ENCODE measurements at places on chromosomes 16 and 17.
A peak's percentile ranks its signal among the peaks of the same experiment; 100 is the strongest.

- DNase-seq, result no peak
These were observed 123.4 kb downstream of the CLEC16A start for GRCh38 chr16:11067697-11068141.

GRCh38 chr16:86634292-86634691 lies 55.9 kb downstream of the FOXL1 start:
- no peak for DNase-seq

- no peak for DNase-seq
These were observed 849 bp downstream of the CAPN15 start for GRCh38 chr16:528111-529011.

DNA sequence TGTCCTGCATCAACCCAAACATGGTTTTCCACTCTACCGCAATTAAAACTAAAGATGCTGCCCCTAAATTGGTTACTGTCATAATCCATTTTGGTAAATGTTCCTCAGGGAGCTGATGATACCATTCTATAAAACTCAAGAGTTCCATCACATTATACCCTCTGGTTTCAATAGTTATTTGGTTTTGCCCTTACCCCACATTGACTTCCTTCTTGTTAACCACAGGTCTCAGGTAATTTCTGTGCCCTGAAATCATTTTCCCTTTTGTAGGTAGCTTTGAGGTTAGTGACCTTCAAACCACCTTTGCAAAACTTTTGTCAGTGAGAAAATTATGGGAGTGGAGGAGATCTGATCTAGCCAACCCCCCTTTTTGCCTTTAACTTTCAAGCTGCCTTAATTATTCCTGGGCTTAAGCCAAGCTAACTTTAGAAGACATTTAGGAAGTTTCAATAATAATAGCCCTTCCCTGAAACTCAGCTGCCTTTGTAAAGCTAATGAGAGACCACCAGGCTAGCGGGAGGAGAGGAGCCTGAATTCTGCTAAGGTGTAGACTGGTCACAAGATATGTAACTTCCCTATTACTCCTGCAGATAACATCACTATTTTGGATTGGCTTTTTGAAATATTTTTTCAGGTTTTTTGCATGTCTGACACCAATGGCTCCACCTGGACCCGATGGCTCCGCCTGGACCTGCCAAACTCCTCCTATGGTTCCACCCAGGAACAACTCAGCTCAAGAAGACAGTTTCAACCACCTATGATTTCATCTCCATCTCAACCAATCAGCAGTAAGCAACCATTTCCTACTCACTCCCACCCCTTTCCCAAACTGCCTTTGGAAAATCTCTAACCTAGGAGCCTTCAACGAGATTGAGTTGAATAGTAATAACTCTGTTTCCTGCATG lies 224.9 kb downstream of the HS3ST3B1 start:
- DNase-seq, result no peak

- no peak for DNase-seq
These were observed 4.5 kb upstream of the NAT9 start for GRCh38 chr17:74780443-74781238.

DNA sequence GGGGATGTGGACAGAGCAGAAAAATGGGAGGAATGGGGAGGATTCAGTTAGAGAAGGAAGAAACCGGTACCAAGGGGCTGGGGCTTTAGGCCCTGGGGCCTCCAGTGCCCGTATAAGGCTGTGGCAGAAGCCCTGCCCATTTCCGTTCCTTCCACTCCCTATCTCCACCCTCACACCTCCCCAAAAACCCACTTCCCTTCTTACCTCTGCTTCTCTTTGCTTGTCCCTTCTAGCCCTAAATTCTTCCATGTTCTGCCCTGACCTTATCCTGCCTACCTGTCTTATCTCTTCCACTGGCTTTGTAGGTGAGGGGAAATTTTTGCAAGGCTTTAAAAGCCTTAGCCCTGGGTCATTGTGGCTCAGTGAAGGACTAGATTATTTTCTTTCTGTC lies 4.1 kb downstream of the RNF167 start:
- no peak for DNase-seq

DNA sequence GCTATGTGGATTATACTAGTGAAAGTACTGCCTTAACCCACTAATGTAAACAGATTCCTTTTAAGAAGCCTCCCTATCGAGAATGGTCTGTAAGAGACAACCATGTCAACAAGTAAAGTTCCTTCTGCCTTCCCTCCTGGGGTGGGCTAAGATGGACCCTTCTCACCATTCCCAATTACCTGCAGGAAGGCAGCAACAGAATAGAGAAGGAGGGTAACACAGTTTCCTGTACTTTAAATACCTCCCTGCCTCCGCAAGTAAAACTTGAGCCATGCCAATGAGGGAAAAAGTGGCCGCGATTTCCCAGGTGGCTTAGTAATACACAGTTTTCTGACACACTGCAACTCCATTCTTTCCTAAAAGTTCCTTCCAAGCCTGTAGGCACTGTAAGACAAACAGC lies 45.2 kb downstream of the TOX3 start:
- no peak for DNase-seq

DNA sequence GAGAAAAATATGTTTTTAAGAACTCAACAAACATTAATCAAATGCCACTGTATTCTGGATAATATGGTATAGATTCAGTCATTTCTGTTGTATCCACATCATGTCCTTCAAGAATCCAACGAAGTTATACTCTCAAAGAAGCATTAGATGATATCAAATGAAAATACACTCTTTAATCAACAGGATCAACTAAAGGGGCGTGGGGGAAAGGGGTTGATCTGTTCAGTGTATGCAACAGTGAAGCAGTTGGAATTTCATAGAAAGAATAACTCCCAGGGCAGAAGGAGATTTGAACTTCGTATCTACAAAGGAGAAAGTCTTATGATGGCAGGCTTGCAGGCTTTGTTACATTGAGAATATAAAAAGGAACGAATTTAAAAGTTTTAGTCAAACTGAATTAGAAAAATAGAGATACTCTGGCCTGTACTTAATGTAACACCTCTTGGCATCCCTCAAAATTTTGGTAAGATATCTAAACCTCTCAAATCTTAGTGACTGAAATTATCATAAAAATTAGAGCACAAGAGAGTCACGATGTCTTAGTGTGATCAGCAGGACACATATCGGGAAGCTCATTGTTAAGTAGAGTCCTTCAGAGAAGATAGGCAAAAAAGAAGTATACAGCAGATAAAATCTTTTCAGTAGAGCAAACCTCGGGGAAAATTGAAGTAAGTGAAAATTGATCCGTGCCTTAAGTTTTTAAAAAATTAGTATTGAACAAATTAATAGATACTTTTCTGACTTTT lies 431.4 kb downstream of the KCNJ18 start:
- DNase-seq, result no peak

- no peak for DNase-seq
These were observed 898 bp downstream of the SNAI3 start for GRCh38 chr16:88685156-88686061.

DNA sequence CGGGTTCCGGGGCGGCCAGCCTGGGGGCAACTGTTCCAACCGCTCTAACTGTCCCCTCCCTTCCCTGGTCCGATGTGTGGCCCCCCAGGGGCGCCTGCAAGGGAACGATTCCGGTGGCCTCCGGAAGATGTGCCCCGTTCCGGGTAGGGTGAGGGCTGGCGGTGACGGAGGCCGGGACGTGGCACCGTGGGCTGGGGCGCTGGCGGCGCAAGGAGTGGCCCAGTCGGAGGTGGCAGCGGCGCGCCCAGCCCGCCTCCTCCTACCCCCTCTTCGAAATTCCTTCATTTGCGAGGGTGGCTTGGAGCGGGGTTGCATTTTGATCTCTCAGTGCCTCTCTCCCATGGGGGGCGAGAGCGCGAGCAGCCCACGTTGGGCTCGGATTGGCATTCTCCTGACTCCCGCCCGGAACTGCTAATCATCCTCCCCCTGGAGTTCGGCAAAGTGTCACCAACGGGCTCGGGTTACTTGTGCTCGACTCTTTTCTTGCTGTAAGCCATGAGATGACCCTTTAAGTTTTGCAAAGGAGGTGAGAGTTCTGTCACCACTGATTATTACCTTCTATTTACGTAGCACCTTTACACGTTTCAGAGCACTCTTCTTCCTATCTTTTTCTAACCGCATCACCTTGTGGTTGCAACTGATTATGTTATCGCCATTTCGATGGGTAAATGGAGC lies 622 bp downstream of the NDEL1 start:
- peak; percentile 6 for DNase-seq

DNA sequence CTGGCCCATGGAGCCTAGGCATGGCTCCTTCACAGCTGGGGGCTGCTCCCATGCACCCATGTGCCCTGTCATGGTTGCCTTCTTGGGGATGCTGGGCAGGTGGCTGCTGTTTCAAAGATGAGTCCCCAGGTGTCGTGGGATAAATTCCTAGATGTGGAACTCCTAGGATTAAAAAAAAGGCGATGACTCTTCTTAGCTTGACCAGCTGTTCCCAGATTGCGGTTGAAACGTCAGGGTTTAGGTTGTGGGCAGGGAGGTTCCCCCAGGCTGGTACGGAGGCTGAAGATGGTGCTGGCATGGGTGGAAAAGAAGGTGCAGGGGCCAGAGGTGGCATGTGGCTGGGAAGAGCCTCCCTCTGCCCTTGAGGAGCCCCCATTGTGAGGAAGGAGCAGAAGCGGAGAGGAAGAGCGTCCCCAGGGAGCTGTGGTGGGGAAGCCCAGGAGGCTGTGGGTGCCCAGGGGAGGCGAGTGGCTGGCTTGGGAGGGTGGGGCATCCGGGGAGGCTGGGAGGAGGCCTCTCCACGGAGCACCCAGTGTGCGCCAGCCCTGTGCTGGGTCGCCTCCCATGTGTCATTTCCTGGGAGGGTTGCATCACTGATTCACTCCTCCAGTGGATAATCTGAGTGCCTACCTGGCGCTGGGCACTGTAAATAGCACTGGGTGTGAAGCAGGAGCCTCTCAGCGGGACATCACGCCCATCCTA lies 7.5 kb upstream of the KCNJ12 start:
- no peak for DNase-seq

- DNase-seq, result no peak
These were observed 27.5 kb downstream of the TVP23A start for GRCh38 chr16:10791048-10791447.

DNA sequence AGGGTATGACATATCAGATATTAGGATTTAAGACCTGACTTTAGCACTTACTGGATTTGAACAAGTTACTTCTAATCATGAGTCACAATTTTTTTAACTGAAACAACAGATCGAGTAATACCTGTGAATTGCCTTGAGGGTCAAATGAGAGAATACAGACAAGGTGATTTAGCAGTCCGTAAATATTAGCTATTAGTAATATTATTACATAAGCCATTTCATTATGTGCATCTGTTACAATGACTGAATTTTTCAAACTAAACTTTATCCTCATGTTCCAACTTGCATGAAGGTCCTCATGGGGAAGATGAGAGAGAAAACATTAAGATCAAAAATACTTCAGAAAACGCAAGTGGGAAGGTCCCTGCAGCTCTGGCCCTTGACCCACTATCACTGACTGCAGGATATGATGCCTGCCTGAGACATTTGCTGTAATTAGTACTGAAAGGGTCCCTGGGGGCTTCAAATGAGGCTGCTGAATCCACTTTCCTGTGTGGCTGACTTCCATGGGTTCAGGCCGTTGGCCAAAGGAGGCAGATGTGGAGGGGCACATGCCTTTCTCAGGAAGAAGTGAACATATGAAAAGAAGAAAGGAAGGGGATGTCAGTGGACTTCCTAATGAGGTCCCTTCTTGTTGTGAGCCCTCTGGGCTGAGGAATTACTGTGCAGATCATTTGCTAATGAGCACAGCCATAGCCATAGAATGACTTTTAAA lies 441.7 kb downstream of the CDH11 start:
- DNase-seq, result no peak

- DNase-seq, result no peak
These were observed 19.3 kb downstream of the SPECC1 start for GRCh38 chr17:20028443-20028842.

GRCh38 chr16:49496656-49497055 lies 123.1 kb downstream of the C16orf78 start:
- no peak for DNase-seq

- DNase-seq, result no peak
These were observed 24.9 kb upstream of the RFFL start for GRCh38 chr17:35088356-35088880.

DNA sequence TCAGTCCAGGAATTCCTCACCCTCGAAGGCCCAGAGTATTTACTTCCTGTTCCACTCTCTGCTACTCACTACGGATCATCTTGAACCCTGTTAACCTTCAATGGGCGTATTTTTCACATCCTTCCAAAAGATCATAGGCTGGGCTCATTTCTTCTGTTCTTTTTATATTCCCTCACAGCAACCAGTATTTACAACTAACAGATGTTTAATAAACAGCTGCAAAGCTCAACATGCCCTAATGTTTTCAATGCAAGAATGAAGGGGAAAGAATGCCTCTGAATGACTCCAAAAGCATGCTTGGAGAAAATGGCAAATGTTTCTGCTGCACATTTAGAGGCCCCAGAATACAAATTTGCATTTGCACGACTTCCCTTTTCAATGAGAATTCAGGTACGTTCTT lies 174.9 kb downstream of the ZFHX3 start:
- no peak for DNase-seq

Data from stimulated activated CD8-positive, alpha-beta memory T cell treated with anti-CD3 and anti-CD28 coated beads, Interleukin-4, amount 100 ng/mL, for 4 hours (primary cell).